ENCODE measurements at places on chromosomes 11 and 22. TPM values are rescaled to one million over a fixed set of nuclear protein-coding genes. Genes with fewer than 3 reads are reported as not detected.

GRCh38 chr11:69618237-69618636, 22.7 kb upstream of the CCND1 start:
- DNase-seq: no peak

DNA sequence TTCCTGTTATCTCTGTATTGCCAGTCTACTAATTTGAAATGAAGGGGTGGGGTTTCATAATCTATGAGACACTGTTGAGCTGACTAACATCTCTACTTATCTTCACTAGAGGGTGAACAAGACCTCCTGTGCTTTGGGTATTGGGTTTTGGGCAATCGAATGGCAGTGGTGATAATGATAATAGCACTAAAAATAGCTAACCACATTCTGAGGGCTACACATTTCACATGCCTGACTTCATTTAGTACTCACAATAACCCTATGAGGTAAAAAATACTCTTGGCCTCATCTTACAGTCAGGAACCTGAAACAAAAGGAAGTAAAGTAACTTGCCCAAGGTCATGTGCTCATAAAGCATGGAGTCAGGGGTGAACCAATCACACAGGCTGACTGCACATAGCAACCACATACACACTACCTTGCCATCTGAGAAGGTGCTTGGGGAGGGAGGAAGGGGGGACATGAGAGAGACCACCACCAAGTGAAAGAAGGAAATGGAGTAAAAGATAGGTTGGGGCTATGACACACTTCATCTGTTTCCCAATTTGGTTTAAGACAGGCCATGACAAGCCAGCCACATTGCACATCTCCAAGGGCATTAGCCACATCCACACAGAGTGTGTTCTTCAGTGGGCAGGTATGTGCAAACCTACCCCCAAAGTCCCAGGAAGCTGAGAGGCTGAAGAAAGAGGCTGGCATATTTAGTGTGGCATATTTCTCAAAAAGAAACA, 387.6 kb upstream of the DDI1 start:
- no peak for DNase-seq

DNA sequence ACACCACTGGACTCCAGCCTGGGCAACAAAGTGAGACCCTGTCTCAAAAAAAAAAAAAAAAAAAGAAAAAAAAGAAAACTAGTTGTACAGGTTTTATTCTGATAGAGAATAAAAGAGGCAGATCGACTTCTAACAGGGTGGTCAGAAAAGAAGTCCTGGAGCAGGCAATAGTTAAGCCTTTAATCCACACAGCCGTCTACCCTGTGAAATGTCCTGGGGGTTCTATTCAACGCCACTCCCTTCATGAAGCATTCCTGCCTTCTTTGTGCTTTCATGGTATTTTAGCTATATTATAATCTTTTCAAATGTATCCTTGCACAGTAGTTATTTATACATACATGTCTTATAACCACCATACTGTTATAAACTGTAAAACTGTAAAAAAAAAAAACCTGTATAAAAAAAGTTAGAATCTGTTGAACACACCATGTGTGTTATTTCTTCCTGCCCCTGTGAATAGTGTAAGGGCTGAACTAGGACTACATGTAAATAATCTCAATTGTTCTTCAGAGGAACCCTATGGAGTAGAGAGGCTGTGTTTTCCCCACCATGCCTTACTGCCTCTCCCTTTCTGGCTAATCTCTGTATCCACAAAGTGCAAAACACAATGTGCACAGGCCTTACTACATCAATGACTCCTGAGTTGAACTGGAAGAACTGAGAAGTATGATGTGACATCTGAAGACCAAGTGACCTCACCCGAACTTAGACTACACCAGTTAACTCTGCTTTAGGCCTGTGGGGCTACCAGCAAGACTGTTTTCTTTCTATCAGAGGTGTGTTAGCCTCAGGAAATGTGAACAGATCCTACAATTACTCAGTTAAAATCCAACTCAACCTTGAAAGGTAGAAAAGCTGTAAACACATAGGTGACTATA, 25.3 kb downstream of the PRCP start:
- DNase-seq: no peak

DNA sequence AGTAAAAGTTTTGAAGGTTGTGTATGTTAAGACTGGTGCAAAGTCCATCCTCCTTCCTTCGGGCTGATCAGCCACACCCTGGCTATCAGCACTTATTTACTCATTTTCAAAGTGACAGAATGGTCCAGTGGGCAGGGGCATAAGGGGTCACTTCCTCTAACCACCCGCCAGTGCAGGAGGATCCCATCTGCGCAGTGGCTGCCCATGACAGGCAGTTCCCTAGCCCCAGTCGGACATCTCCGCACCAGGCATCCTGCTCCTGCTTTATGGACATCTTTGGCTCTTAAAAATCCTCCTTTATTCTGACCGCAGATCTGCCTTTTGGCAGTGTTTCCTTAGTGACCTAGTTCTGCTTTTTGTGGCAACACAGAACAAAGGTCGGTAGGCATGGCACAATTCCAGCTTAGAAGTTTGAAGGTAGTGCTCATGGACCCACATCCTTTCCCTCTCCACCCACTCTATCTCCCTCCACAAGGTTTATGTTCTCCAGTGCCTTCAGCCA, 55.9 kb downstream of the BMAL1 start:
- peak; percentile 95 for DNase-seq

GRCh38 chr11:134554861-134555260, 142.8 kb upstream of the B3GAT1 start:
- no peak for DNase-seq

EXPH5 gene
- total RNA-seq: 10.6 TPM

Data from HT-29 (cell line).